ENCODE measurements at places on chromosomes 1 and 21. TPM values are rescaled to one million over a fixed set of nuclear protein-coding genes. Genes with fewer than 3 reads are reported as not detected.

Gene ALG14
- 2.4 TPM for total RNA-seq

Gene SLC2A5
- total RNA-seq = not detected

Gene OR2L13
- total RNA-seq = not detected

Gene F13B
- total RNA-seq = not detected

Gene C4BPA
- total RNA-seq = not detected

Gene RPE65
- not detected for total RNA-seq

Gene DDAH1
- total RNA-seq = not detected

Gene ERG
- total RNA-seq = not detected

Gene WDR64
- not detected for total RNA-seq

Gene SLC30A2
- not detected for total RNA-seq

Gene PSEN2
- total RNA-seq = 13.5 TPM

Gene CNIH4
- total RNA-seq = 82.3 TPM

Gene PDXK
- total RNA-seq = 135 TPM

Gene GUCA2B
- not detected for total RNA-seq

Gene KISS1
- not detected for total RNA-seq

Gene DCDC2B
- not detected for total RNA-seq

Gene FCGR3A
- total RNA-seq = not detected

Gene LCE1E
- total RNA-seq = not detected

Gene PLXNA2
- total RNA-seq = 0.02 TPM

Gene ZNF697
- total RNA-seq = 3.0 TPM

Gene GBP7
- not detected for total RNA-seq

Gene KLF17
- not detected for total RNA-seq

Gene ADGRL4
- not detected for total RNA-seq

Gene UCK2
- 112 TPM for total RNA-seq

Gene SH2D1B
- 0.10 TPM for total RNA-seq

Gene TAS1R3
- total RNA-seq = 0.34 TPM

Gene MAP3K7CL
- 3.8 TPM for total RNA-seq

Gene MRPL55
- 53.3 TPM for total RNA-seq

Gene S100A7
- not detected for total RNA-seq

Gene NCAM2
- total RNA-seq = not detected

Gene ETV3L
- not detected for total RNA-seq

Gene NAXE
- total RNA-seq = 78.0 TPM

Gene OPRD1
- total RNA-seq = 0.05 TPM

Gene GPR153
- 1.6 TPM for total RNA-seq

Gene PTGFRN
- total RNA-seq = 38.0 TPM

Gene PTPRC
- 516 TPM for total RNA-seq

Gene AADACL4
- not detected for total RNA-seq

Gene PLPPR5
- total RNA-seq = not detected

Gene TNFRSF18
- 350 TPM for total RNA-seq

Gene RPL11
- 1,058 TPM for total RNA-seq

Gene TNFAIP8L2
- 38.0 TPM for total RNA-seq

Gene TMEM240
- total RNA-seq = 0.41 TPM

Gene PARP1
- total RNA-seq = 220 TPM

Gene SPATA6
- total RNA-seq = 1.0 TPM

Gene PGLYRP3
- not detected for total RNA-seq
